ENCODE measurements at places on chromosomes 3 and 15.

DNA sequence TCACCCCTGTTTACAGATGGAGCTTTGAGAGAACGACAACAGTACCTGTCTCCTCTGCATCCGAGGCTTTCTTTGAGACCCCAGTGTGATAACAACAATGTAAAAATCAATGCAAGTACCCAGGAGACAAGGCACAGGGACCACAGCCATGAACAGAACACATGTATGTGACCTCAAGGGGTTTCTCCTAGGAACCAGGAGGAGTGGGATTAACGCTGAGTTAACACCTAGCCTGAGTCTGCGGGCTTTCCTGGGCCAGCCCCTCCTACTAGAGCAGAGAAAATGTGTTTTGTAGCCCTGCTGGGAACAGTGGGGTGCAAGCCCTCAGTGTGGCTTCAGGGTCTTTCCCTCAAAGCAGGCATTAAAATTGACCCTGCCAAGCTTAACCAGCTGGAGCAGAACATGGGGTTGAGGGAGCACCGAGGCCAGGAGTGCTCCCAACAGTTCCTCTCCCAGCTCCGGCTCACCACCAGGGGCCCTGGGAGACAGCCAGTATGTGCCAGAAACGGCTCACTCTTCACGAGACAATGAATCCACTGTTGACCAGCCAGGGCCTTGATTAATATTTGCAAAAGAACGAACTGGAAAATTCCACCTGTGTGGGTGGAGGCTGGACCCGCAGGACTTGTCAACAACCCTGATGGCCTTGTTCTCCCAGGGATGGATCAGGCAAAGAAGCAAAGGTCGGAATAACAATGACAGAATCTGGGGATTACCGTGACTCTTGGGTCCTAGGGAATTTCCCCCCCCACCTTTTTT is 3.6 kb downstream of the CHDH start:
- DNase-seq = no peak

DNA sequence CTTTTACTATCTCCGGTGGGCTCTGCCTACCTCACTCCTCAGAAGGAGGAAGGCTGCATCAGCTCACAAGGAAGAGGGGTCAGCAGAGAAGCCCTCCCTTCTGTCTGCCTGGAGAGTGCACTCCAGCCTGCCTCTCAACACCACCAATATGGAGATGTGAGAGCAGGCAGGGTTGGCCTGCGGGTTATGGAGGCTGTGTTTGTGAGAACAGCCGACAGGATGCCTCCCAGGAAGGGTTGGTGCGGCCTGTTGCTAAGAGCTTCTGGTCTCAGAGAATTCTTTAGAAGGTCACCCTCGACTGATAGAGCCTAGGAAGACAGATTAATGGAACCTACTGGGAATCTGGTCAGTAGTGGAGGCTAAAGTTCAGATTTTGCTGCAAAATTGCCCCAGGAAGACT is 326.1 kb downstream of the NTRK3 start:
- DNase-seq = no peak

DNA sequence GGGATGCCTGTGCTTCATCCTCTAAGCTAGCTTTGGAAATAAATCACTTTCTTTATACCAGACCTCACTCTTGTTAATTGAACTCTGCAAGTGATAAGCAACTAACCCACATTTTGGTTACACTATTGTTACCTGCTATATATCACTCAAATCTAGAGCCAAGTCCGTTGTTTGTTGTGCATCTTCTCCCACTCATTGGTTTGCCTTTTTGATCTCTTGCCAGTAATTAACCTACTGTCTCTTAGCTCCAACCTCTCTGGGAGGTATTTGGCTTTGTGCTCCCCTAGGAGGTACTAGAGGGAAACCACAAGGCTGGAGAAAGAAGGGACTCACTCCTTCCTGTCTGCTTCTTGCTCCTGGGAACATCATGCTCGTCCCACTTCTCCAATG is 12.8 kb upstream of the CRBN start:
- DNase-seq = no peak

DNA sequence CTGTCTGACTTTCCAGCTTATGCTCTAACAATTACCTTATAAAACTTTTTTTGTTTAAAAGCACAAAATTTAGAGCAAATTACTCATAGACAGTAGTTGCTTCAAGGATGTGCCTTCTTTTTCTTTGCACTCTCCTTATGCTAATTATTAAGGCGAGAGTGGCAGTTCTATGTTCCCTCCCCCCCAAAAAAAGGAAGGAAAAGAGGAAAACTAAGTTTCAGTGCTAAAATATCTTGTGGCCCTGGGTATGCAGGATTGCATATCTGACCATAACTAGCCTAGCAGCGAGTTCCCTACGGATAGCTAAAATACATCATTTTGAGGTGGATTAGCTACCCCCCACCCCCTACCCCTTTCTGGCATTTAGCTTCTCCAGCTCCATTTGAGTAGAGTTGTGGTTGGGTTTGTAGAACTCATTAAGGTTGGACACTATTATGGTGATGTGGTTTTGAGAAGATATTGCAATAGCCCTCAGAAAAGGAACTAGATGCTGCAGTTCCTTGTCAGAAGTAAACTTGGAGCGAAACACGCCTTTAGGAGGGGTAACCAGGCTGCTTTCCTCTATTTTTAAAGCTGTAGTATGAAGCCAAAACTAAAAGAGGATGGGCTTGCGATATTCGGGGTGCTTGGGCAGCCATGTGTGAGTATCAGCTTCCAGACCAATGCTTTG is 174.6 kb downstream of the AKAP13 start:
- no peak for DNase-seq

GRCh38 chr15:79455361-79455760 is 23.2 kb downstream of the MINAR1 start:
- DNase-seq = no peak

- no peak for DNase-seq
Measured at GRCh38 chr3:46931631-46932331, 44.8 kb downstream of the CCDC12 start.

GRCh38 chr3:112560721-112561483 is 860 bp downstream of the ATG3 start:
- peak; percentile 46 for DNase-seq

- DNase-seq = no peak
Measured at GRCh38 chr3:38371541-38372213, 25.1 kb downstream of the XYLB start.

- DNase-seq = no peak
Measured at GRCh38 chr3:53069422-53070068, 23.7 kb upstream of the SFMBT1 start.

DNA sequence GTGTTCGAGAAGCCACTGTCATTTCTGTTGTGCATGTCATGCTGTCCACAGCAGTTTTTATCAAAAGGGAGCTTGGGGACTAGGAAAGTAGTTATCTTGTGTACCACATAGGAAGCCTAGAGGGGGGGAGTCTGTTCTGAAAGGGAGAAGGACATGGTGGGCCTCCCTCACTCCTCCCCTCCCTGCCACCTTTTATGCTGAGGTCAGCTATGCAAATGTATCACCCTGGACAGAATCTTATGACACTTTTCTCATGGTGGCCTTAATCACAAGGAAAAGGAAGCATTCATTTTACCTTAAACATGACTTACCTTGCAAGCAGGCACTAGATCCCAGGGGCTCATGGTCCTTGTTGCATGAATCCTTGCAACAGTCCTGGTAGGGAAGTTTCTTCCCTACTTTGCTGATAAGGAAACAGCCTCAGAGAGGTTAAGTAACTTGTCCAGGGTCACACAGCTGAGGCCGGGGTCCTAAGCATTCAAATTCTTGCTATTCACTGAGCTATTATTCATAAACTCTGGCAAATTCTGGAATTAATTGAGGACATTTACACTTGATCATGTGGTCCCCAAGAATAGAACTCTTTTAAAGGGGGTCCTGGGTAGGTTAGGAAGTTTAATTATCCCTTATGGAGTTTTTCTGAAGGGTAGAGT is 81.1 kb upstream of the SLC6A1 start:
- no peak for DNase-seq

- DNase-seq = no peak
Measured at GRCh38 chr3:23760325-23760724, 45.4 kb upstream of the UBE2E1 start.

DNA sequence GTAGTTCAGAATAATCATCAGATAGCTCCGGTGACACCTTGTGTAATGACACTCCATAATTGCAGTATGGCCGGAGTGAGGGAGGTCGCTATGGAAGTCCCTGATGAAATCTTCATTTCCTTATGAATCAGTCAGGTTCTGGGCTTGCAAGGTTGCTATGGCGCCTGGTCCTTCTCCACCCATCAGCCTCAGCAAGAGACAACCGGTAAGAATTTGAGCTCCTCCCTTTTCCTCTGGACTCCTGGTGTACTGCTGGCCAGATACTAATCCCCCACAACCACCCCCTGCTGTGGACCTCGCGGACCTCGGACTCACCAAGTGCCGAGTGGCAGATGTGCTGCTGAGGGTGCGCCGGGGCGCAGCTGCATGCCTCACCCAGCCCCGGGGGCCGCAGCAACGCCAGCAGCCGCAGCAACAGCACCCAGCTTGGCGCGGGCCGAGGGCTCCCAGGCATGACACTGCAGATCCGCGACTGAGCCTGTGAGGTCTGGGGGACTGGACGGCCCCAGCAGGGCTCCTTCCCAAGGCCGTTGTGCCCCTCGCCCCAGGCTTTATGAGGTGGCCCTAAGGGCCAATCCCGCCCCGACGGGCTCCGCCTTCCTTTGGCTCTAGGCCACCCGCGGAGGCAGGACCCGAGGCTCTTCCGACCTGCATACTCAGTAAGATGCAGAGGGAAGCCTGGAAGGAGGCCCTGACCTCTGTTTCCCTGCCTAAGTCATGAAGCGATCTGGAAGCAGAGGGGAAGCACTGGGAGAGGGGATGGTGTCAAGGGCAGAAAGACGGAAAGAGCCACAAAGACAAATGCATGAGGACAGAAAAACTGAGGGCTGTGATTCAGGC is at the start of gene TIMP4:
TIMP4 (minus strand) TSS at position 526 of the 840 bp plus-strand sequence; CDS start at position 454, 72 bp downstream.
- no peak for DNase-seq

Measured in stimulated activated CD4-positive, alpha-beta T cell treated with anti-CD3 and anti-CD28 coated beads, TNF-alpha, amount 100 ng/mL, for 24 hours (primary cell).